Stimulated activated CD8-positive, alpha-beta memory T cell treated with anti-CD3 and anti-CD28 coated beads, Interleukin-4, amount 100 ng/mL, for 1 hour (primary cell): ENCODE measurements at places on chromosomes 13 and 19.

DNA sequence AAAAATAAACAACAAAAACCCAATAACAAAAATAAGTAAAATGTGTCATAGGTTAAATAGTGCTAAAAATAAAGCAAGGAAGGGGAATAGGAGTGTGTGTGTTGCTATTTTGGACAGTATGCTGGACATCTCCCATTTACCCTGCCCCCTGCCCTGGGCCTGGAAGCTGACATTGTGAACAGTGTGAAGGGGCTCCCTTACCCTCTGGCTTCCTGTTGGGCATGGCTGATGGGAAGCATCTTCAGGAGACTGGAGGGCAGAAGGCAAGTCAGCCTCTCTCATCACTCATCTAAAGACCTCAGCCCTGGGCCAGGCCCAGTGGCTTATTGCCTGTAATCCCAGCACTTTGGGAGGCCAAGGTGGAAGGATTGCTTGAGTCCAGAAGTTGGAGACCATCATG, 26.7 kb downstream of the KCTD15 start:
- DNase-seq, result no peak

GRCh38 chr13:33940898-33941297, 122.9 kb downstream of the RFC3 start:
- DNase-seq, result no peak

GRCh38 chr13:40185414-40185813, 481.0 kb downstream of the FOXO1 start:
- DNase-seq, result no peak

- DNase-seq, result no peak
Observed at GRCh38 chr19:55474269-55475265, 1.9 kb upstream of the ZNF628 start.

GRCh38 chr13:105569816-105570215, 965.6 kb downstream of the EFNB2 start:
- DNase-seq, result no peak

DNA sequence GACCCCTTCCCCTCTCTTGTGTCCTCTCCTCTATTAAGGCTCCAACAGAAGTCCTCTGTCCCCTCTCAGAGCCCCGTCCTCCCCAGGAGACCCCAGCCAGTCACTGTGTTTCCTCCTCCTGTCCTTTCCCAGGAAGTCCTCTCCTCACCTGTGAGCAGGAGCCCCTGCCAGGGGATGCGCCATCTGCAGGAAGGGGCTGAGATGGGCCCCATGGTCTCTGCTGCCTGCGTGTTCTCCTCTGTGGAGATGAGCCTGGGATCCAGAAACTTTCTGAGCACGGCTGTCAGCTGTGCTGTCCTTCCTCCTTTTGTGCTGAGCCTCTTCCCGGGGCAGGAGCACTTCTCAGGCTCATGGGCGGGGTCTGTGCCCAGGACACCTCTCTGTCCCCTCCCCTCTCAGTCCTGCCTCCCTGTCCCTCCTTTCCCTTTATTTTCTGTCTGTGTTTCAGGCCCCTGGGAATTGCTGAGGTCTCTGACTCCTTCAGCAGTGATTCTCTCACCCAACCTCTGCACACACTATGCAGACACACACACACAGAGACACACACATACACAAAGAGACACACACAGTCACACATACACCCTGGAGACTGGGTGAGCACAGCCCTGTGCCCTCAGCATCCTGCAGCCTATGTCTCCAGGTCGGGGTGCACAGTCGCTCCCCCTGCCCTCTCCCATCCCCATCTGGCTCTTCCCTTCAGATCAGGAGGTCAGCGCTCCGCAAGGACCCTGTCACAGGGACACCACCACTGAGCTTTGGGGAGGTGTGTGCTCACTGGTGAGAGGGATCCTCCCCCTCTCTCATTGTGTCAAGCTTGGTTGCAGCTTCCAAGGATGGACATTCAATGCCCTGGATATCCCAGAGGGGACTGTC, at the start of gene CEACAM8:
TSS of gene CEACAM8 (minus strand) at position 308 of the 873 bp plus-strand sequence. CDS start at position 212, 96 bp downstream.
- DNase-seq, result no peak

GRCh38 chr19:1252221-1252820, 3.9 kb downstream of the MIDN start:
- DNase-seq, result no peak

DNA sequence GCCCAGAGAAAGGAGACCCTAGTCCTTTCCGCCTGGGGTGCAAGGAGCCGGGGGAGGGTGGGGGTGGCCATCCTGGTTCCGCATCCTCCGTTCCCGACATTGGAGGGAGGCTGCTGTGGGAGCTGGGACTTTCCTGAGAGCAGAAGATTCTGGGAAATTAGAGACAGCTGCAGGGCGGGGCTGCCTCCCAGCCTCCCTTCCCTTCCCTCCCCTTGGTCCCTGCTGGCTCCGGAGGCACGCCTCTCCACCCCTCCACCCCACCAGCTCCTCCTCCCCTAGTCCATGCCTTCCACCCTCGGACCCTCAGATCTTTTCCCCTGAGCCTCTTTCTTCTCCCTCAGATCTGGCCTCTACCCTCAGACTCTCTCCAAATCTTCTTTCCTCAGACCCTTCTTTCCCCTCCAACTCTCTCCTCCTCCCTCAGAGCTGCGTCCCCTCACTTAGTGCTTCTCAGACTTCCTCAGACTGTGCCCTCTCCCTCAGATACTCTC, 3.1 kb upstream of the BCL3 start:
- no peak for DNase-seq

DNA sequence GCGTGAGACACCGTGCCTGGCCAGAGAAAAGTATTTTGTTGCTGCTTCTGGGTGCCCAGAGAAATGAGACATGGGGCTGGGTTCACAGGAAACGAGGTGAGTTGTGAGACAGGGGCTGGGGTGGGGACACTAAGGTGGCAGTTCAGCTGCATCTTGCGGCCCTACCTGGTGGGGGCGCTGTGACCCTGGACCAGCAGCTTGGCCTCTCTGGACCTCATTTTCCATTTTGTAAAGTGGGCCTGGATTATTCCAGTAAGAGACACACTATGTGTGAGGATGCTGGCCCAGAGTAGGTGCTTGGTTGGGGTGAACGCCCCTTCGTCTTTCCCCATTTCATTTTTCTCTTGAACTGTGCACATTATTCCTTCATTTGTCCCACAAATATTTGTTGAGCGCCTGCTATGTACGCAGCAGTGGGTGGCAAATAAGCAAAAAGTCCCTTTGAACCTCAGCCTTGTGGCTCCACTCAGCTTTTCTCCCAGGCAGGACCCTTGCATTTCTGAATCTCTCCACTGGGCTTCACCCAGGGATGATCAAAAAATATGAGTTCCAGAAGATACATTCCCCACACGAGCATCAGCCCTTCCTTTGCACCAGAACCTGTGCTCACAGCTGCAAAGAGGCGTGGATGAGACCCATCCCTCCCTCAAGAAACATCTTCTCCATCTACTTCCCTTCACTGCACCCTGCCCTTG, 26.6 kb upstream of the OR10H1 start:
- no peak for DNase-seq

GRCh38 chr13:75285310-75285709, 196.7 kb downstream of the TBC1D4 start:
- DNase-seq, result no peak

DNA sequence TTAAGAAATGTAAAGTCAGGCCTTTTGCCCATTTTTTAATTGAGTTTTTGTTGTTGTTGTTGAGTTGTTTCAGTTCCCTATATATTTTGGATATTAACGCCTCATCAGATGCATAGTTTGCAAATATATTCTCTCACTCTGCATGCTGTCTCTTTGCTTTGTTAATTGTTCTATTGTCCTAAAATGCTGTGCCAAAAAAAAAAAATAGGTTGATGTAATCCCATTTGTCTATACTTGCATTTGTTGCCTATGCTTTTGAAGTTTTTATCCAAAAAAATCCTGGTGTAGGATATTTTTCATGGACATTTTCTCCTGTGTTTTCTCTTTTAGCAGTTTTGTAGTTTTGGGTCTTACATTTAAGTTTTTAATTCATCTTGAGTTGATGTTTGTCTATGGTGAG, 163.3 kb upstream of the STARD13 start:
- no peak for DNase-seq

DNA sequence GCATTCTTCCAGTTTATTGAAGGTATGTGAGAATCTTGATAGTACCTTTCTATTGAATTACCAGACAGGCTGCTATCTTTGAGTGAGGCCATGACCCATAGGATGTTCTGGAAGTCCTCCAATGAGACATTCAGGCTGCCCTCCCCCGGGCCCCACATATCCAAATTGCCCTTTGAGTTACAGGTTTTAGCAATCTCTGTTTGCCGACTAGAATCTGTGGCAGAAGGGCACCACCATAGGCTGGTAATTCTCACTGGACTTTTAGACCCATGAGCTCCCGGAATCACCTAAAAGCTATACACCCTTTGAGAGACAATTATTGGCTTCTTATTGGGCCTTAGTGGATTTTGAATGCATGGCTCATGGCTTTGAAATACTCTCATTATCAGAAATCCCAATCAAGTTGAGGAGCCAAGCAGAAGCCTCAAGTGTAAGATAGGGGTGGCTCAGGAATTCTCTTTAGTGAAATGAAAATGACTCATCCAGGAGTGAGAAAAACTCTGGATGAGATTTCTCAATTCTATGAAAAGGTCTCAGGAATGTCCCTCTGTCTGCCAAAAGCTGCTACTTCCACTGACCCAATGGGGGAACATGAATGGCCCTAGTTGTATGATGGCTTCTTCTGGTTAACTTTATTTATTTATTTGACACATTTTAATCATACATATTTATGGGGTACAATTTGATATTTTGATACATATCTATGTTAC, 172.1 kb upstream of the CSNK1A1L start:
- DNase-seq, result no peak

DNA sequence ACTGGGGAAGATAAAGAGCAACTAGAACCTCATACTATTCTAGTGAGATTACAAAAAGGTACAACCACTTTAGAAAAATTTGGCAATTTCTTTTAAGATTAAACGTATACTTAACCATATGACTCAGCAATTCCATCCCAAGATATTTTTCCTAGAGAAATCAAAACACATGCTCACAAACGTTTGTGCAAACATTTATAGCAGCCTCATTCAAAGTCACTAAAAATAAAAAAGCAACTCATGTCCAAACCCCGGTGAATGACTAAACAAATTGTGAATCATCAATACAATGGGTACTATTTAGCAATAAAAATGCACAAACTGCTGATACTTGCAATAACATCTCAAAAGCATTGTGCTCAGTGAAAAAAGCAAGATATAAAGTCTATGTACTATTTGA, 121.5 kb downstream of the FRY start:
- DNase-seq, result no peak

DNA sequence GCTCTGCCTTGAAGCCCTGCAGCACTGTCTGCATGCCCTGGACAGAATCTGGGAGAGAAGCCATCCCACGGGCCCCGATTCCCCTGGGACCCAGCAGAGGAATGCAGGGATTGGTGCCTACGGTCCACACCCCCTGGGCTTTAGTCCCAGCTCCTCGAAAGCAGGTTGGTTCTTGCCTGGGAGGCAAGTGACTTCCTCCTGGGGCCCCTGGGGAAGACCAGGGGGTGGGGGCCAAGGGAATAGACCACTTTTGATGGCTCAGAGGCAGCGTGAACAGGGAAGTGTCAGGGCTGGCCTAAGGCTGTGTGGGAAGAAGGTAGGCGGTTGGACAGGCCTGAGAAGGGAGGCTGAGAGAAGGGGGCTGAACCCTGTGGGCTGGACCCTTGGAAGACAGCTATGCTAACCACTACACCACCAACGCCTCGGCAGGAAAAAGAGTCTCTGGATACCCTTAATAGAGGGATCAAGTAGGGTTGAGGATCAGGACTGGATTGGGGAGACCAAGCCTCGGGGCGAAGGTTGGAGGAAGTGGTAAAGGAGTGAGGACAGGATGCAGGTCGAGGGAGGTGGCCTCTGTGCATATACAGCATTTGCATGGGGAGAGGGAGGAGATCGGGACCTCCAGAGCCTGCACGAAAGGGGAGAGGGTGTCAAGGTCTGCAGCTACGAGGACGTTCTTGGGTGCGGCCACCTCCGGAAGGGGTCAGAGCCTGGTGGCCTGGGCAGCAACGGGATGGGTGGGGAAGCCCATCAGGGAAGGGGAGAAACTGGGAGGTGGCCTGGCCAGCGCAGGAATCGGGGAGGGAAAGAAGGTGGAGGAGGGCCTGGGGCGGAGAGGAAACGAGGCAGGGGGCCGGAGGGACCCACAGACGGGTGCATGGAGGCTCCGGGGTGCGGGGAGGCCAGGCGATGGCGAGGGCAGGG, 709 bp downstream of the DPP9 start:
- DNase-seq, result no peak

- no peak for DNase-seq
Observed at GRCh38 chr19:23699521-23699860, 12.5 kb upstream of the ZNF675 start.

DNA sequence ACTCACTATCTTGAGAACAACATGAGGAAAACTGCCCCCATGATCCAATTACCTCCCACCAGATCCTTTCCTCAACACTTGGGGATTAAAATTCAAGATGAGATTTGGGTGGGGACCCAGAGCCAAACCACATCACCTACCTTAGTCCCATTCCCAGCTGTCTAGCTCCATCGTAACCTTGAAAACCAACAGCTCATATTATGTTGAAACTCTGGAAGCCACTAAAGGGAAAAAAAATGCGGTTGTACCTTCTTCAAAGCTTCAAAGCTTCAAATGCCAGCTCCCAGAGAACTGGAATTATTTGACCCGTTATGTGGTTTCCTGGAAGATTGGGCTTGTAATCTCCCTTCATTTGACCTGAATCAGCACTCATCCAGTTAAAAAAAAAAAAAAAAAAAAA, 223.1 kb upstream of the GPC6 start:
- no peak for DNase-seq

DNA sequence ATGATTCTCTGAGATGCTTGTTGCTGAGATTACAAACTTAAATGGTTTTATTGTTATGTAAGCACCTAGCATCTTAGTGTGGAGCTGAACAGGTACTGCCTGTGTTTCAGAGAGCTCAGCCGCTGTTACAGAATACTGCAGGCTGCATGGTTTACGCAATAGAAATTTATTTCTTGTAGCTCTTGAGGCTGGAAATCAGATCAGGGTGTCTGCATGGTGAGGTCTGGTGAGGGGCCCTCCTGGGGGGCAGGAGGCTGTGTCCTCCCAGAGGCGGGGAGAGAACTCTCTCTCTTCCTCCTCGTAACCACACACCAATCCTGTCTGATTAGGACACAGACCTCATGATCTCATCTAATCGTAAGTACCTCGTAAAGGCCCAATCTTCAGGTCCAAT, 13.1 kb downstream of the ATP11A start:
- DNase-seq, result no peak

- DNase-seq, result no peak
Observed at GRCh38 chr13:71860547-71861138, 6.4 kb downstream of the DACH1 start.

DNA sequence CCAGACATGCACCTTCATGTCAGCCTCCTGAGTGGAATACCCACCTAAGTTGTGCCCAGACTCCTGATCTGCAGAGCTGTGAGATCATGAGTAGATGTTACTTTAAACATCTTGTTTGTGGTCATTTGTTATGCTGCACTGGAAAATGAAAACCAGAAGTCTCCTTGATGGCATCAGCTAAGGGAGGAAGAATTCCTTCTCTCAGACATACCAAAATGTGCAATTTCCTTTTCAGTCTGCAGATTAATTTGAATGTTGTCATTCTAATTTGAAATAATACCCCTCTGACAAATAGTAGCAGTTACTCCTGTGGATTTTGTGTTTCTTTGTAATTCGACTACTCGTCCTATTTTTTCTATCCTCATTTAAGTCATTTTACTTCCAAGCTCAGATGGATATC, 59.3 kb downstream of the ITGBL1 start:
- DNase-seq, result no peak

GRCh38 chr13:111650626-111651025, 330.2 kb downstream of the TEX29 start:
- no peak for DNase-seq

- no peak for DNase-seq
Observed at GRCh38 chr19:13104848-13105711, 2.4 kb upstream of the LYL1 start.

GRCh38 chr13:77222909-77223308, 104.0 kb downstream of the MYCBP2 start:
- DNase-seq, result no peak

GRCh38 chr19:1647501-1648458, 4.6 kb downstream of the TCF3 start:
- no peak for DNase-seq
